ENCODE measurements at places on chromosomes 6 and 20. TPM values are rescaled to one million over a fixed set of nuclear protein-coding genes. Genes with fewer than 3 reads are reported as not detected.

DEFB132 gene
- not detected for total RNA-seq

FKBP1C gene
- 0.24 TPM for total RNA-seq

ARMH2 gene
- total RNA-seq, result not detected

KAT14 gene
- 17.8 TPM for total RNA-seq

ERVFRD-1 gene
- not detected for total RNA-seq

TMEM200A gene
- total RNA-seq, result 27.1 TPM
